ENCODE measurements at places on chromosomes 5 and 9.

- DNase-seq, result no peak
Observed at GRCh38 chr9:123062351-123063176, 29.1 kb downstream of the GPR21 start.

DNA sequence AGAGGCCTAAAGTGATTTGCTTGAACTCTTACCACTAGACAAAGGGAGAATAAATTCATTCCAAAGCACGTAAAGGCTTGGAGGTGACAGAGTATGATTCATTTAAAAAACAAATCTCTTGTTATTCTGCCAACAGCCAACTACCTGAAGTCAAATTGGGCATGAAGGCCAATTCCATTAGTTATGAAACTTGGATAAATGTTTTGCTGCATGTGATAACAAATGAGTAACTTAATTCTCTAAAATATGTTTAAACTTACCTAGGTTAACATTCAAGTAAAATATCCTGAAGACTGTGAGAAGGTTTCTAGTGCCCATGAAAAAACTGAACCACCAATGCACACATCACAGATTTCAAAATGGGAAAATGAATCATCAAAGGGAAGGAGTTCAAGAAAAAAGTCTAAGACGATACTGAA lies 120.1 kb upstream of the TSLP start:
- no peak for DNase-seq

GRCh38 chr9:96137671-96138429 lies 164.1 kb downstream of the HSD17B3 start:
- no peak for DNase-seq

DNA sequence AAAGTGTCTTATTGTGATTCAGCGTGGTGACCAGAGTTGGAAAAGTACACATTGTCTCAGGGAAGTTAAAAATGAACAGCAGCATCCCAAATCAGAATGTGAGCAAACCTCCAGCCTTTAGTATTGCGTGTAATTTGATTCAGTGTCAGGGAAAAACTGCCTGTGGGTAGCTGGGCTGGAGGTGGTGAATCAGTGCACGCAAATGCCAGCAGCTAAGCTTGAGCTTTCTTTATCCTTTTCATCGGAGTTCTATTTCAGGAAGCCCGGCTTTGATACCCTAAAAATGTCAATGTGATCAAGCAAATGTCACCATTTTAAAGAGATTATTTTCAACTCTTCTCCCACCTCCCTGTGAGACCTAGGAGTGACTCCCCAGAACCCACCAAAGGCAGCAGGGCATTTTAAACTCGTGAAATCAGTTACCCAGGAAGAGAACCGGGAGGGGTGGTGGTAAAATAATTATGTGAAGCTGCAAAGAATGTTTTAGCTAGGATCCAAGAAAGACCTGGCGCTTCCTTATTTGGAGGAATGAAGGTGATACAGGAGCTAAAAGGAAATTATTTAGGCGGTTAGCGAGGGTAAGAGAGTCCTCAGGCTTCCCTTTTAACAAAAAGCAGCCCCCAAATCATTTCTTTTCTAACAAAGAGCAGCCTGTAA lies 25.7 kb upstream of the C5orf47 start:
- DNase-seq, result peak; percentile 6

DNA sequence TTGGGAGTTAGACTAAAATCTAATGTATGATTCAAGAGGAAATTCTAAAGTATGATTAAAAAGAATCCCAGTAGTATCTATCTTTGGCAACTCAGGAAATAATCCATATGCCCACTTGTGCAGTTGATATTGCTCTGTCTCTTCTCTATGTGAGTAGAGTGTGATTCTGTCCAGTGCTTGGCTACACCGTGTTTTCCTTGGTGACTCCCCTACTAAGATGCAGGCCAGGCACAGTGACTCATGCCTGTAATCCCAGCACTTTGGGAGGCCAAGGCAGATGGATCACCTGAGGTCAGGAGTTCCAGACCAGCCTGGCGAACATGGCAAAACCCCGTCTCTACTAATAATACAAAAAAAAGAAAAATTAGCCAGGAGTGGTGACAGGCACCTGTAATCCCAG lies 495.4 kb downstream of the MAT2B start:
- no peak for DNase-seq

GRCh38 chr5:132431632-132432031 lies 58.9 kb downstream of the IRF1 start:
- DNase-seq, result no peak

- DNase-seq, result no peak
Observed at GRCh38 chr5:129245489-129245888, 150.9 kb downstream of the ISOC1 start.

GRCh38 chr9:131677444-131678180 lies 62.3 kb downstream of the RAPGEF1 start:
- DNase-seq, result no peak

- DNase-seq, result no peak
Observed at GRCh38 chr5:66661149-66661548, 65.0 kb downstream of the MAST4 start.

DNA sequence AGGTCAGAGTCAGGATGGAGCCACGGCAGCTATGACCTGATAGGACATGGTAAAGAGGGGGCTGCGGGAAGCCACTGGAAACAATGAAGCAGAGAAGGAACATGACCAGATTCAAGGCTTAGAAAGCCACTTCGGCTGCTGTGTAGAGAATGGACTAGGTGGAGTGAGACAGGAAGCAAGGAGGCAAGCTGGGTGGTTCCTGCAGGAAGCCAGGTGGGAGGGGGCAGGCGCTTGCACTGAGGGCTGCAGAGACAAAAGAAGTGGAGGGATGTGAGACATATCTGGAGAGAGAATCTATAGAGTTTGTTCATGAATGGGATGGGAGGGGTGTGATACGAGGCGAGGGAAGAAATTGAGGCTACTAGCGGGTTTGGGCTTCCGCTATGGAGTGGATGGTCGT lies 19.0 kb upstream of the N4BP3 start:
- DNase-seq, result no peak

DNA sequence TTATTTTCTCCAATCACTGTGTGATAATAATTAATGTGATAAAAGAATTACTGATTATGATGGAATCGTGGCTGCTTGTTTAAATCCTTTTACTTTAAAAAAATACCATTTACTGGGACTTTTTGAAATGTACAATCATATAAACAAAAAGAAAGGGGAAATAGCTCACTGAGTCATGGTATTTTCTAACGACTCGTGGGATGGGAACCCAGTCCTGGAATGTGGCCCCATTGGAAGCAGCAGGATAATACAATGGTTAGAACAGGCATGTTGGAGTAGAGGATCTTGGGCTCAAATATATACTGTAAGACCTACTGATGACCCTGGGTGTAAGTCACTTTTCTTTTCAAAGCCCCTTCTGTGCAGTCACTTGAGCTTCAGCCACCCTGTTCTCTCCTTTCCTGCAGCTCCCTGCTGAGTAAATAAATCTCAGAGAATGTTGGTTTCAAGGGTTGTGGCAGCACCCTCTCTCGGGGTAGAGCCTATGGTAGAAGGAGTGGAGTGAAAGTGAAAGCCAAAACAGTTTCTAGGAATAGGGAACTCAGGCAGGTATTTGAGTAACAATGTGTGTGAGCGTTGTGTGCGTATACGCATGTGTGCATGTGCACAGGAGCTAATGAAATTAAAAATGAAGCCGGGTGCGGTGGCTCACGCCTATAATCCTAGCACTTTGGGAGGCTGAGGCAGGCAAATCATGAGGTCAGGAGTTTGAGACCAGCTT lies 40.8 kb upstream of the LARP1 start:
- peak; percentile 58 for DNase-seq

GRCh38 chr9:68887232-68887631 lies 126.7 kb downstream of the PRKACG start:
- no peak for DNase-seq

DNA sequence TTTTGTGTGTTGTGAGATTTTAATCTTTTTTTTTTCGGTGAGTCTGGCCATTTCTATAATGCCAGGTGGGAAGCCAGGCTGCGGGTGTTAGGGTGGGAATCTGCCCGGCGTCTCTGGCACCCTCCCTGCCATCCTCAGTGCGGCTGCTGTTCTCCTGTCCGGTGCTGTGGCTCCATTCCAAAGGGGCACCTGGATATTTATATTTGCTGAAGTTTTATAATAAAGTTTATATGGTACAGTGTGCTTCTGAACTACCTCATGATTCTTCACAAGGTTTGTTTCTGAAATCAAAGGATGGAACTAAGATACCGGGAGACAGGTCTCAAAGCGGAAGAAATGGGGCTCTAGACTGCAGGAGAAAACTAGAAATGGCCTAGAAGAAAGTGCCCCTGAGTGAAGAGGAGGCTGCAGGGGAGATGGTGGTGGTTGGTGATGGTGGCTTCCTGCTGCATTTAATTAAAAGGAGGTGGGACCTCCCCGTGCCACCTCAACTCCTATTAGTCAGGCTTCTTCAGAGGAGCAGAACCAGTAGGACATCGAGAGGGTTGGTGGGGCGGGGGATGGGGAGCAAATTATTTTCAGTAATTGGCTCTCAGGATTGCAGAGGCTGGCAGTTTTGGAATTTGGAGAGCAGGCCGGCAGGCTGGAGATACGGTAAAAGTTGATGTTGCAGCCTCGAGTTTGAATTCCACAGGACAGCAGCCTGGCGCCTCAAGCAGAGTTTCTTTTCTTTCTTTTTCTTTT lies 102.2 kb upstream of the ICE1 start:
- no peak for DNase-seq

DNA sequence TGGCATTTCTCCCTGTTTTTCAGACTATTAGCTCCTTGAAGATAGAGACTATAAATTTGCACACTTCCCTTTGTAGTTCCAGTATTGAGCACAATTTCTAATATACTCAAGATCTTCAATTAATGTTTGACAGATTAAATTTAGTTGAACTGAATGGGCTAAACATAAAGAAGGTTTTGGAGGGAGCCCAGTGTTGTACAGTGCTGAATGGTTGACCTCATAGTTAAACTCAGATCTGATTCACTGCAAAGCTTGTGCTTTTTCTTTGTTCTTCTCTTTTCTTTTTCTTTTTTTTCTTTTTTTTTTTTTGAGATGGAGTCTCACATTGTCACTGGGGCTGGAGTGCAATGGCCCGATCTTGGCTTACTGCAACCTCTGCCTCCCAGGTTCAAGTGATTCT lies 411.7 kb upstream of the ZNF462 start:
- DNase-seq, result no peak

GRCh38 chr9:113887436-113887835 lies 11.3 kb downstream of the ZNF618 start:
- DNase-seq, result no peak

- DNase-seq, result no peak
Observed at GRCh38 chr5:133824661-133825254, 143.7 kb downstream of the C5orf15 start.

DNA sequence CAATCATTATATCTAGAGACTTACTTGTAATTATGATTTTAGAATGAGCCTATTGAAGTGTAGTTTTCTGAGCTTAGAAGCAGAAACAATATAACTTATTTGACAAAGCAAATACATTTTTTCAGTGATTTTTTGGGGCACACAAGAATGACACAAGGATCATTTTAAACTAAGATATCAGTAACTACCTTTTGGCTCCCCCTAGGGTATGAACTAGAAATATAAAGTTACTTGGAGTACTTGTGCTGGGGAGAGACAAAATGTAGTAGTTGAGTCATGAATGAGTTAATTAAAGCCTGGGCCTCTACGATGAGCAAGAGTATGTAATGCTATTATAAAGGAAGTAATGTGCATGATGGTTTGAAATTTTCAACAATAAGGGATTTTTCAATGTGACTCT lies 1244.1 kb upstream of the ACO1 start:
- DNase-seq, result peak; percentile 30

GRCh38 chr5:137146402-137146890 lies 352.7 kb downstream of the SPOCK1 start:
- DNase-seq, result no peak

GRCh38 chr5:139911425-139912120 lies 116.0 kb downstream of the PSD2 start:
- DNase-seq, result no peak

- DNase-seq, result no peak
Observed at GRCh38 chr5:177428574-177429217, 2.2 kb downstream of the GRK6 start.

GRCh38 chr5:52909192-52909591 lies 80.0 kb upstream of the ITGA2 start:
- DNase-seq, result no peak

- no peak for DNase-seq
Observed at GRCh38 chr5:167315762-167316161, 975.7 kb upstream of the WWC1 start.

DNA sequence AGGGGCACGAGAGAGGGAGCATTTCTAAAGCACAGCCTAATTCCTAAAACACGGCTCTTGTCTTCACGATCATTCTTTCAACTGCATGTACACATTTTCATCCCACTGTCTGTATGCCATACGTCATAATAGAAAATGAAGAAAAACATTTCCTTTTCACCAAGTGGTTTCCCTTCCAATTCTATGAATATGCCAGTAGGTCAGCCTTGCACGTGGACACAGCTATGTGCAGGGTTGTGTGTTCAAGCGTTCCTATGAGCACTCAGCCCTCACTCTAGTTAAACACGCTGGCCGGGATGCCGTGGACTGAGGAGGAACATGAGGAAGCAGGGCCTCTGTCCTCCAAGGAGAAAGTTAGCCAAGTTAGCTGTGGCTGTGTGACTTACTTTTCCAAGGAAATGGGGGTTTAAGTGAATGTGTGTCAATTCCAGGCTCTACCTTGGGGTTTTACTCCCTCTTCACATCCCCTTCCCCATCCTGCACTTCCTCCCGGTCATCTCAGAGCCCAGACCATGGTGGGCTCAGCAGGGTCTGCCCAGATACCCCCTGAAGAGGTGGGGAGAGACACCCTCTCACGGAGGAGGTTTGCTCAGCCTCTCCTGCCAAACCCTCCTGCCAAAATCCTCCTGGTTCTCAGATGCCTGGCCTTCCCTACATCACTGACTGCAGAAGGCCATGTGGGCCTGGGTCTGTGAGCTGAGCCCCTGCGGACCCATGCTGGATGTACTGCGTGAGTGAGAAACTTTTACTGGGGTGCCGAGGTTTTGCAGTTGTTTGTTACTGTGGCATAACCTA lies 230.6 kb downstream of the FSTL4 start:
- no peak for DNase-seq

GRCh38 chr9:127308652-127309434 lies 44.3 kb downstream of the GARNL3 start:
- DNase-seq, result no peak

GRCh38 chr9:89720696-89721175 lies 115.9 kb downstream of the GADD45G start:
- no peak for DNase-seq

DNA sequence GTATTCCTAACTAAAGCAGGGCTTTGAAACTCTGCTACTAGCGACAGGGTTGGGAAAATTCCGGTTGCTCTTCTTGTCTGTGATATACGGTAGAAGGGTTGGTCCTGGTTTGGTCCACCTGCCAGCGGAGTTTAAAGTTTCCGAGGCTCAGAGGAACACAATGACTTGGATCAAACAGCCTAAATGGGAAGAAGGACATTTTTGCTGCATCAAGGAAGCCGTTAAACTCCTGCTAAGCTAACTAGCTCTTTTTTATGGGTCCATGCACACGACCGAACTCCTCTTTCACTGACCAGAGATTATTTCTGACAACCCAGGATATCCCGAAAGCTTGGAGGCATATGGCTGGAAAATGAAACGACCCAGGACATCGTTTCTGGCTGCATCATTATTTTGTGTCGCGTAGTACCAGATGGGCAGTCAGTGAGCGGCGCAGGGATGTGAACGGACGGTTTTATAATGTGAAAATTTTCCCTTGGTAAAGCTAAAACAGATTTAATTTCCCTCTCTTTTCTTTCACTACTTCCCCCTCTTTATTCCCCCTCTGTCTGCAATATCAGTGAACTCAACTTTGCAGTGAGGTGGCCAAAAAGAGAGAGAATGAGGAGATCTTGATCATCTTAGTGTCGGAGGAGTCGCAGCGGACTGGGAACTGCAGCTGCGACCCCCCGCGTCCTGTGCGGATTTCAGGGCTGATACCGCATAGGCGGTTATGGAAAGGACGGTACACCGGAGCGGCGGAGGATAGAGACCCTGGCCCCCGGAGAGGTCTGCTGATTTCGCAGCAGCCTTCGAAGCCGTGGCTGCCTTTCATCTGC lies at the start of gene LURAP1L:
TSS of gene LURAP1L (plus strand) at position 160 of the 818 bp plus-strand sequence. CDS start 696 bp downstream, outside the sequence.
- peak; percentile 85 for DNase-seq

Measured in HT-29 (cell line).